ENCODE measurements at places on chromosomes 12 and 14. TPM values are rescaled to one million over a fixed set of nuclear protein-coding genes. Genes with fewer than 3 reads are reported as not detected.

DNA sequence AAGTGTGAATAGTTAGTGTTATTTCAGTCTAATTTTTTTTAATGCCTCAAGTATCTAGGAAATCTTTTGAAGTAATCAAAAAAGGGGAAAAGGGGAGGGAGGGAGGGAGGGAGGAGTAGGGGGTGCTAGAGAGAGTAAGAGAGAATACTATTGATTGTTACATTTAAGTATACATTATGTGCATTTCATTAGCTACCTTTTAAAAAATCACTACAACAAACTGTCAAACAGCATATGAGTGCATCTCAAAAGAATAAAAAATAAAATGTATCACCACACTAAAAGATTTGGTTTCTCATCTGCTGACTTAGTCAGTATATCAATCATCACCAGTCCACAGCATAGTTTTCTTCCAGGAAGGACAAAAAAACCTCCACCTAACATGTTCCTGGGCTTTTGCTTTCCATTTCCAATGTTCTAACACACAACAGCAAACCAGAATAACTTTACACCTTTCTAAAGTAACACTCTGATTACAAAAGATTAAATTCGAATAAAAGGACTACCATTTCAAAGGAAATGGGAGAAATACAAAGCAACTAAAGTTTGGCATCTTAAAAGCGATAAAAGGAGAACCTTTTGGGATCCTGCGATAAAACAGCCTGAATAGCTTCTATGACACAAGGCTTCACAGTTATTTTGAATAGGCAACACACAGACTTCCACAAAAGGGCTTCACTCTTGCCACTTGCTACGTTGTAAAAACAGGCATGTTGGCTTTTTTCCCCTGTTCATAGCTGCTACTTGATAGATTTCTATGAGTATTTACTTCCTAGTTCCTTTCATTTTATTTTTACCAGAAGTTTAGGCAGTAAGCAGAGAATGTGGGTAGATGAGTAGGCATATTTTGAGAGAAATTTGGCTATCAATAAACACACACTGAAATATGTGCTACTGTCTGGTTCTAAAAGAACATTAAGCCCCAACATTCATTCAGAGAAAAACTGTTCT is 160.9 kb downstream of the EPS8 start:
- DNase-seq: no peak

TPH2 gene
- 1.5 TPM for total RNA-seq

AICDA gene
- 1.3 TPM for total RNA-seq

TMEM233 gene
- 0.70 TPM for total RNA-seq

- DNase-seq: no peak
Observed at GRCh38 chr14:68633131-68633991, 159.5 kb downstream of the ZFP36L1 start.

SERPINA10 gene
- not detected for total RNA-seq

DNA sequence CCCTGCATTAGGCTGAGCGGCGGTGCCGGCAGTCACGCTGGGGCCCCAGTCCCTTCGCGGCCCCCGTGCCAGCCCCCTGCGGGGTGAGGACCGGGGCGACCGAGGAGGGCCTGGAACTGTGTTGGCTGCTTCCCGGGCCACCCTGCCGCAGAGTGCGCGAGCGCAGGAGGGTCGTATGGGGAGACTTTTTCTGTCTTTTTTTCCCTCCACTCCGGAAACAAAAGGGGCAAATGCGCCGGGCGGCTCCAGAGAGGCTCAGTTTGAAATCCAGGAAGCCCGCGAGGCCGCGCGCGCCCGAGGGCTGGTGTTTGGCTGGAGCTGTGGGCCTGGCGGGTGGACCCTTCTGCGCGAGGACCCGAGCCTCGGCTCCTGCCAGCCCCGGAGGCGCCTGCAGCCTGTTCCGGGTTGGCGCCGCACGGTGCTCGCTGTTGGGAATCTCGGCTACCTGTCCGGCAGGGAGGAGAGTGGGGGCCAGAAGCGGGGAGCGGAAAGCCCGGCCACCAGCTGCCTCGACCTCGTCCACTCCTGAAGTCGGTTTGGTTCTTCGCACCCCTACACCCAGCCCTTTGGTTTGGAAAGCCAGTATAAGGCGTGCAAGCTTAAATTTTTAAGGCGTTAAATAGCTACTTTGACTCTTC is 638 bp downstream of the PLEKHG3 start:
- DNase-seq: peak; percentile 88

DNA sequence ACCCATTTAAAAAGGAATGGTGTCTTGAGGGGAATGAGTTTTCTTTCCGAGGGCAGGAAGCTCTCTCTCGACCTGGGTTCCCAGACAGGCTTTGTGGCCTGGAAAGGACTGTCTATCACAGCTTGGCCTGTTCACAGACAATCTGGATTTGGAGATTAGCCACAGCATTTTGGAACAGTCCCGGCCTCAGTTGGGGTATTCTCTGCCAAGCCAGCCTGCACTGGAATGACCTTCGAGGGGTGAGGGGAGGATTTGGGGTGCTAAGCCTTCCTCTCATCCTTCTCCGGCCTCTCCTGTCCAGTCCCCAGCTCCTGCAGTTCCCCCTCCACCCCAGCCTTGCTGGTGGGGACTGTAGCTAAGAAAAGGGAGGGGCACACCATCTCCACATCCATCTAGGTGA is 13.0 kb downstream of the TBX5 start:
- no peak for DNase-seq
